ENCODE measurements at places on chromosomes 2 and 18.

DNA sequence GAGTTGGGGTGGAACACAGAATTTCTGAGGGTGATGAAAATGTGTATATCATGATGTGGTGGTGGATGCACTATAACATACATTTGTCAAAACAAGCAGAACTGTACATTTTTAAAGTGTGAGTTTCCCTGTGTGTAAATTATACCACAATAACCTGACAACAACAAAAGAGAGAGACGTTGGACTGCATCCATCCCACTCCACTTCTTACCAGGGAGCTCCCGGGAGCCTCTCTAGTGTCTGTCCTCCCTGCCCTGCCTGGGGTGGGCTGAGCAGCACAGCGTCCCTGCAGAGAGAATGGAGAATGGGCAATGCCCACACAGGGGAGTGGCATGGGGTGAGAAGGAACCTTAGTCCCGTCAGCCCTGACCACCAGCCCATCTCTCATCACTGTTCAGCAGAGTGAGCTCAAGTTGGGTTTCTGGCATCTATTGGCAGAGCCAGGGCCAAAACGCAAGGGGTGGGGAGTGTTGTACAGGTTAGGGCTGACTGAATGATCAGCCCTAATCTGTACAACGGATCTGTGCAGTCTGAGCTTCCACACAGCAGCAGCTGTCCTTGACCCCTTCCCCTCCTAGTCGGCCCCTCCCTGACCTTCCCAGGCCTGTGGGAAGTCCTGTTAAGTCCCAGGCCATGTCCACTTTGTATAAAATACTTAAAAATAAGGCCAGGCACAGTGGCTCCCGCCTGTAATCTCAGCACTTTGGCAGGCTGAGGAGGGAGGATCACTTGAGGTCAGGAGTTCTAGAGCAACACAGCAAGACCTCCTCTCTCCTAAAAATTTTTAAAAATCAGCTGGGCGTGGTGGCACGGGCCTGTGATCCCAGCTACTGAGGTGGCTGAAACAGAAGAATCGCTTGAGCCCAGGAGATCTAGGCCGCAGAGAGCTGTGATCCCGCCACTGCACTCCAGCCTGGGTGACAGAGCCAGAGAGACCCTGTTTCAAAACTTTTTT, 3.3 kb upstream of the PROC start:
- DNase-seq: no peak

DNA sequence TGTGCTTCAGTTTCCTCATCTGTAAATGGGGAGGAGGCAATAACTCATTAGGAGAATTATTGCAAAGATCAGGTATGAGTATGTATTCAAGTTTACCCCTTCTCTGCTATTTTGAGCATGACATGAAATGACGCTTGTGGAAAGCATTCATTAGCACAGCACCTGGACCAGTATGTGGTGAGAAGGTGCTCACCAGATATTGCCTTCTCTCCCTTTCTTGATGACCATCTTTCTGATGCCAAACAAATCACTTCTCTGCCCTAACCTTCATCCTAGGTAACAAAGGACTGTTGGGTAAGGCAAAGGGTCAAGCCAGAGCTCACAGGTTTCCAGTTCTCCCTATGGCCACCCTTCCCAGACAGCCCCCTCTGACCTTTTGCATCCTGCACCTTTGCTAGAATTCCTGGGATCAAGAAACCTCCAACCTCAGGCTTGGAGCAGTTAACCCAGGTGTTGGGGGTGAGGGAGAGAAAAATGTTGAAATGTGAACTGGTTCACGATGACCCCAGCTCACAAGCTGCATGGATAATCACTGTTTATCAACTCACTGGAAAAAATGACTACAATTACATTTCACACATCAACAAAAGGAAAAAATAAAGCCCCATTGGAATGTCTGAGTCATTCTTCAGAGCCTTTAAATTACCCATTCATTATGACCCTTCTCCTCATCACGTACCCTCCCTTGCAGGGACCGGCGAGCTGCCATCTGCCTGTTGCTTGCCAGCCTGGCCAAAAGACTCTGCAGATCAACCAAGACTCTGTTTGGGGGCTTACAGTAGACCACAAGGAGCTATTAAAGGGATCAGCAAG, 41.6 kb downstream of the LBH start:
- peak; percentile 60 for DNase-seq

- no peak for DNase-seq
These were observed 30.1 kb downstream of the CCDC74A start for GRCh38 chr2:131557558-131558321.

DNA sequence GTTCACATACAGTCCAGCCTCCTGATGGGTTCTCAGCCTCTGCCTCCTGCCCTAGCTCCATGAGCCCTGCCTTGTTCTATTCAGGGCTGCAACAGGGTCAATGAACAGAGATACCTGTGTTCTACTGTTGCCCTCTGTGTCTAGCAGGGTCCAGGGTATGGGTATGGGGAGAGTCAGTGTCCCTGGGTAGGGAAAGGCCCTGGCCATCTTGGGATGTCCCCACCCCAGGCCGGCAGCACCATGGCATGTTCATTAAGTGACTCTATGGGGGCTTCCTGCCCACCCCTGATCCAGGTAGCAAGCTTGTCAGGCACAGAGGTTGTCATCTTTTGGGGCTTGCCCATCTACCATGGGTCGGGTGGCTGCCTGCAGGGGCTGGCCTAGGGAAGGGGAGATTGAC, 13.5 kb downstream of the PDE11A start:
- DNase-seq: no peak

DNA sequence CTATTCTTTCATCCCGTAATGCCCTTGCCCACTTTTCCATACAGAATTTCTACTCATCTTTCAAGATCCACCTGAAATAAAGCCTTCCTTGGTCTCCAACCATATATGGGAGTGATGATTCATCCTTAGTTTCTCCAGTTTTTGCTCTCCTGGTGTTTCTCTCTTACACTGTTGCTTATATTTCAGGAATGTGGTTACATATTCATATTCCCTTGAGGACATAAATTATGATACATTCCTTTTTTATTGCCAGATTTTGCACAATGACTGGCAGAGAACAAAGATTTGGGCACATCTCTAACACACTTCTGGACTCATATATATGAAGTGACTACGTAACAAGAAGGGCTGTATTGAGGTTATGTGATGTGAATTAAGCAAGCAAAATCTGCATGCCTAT, 1573.4 kb upstream of the NXPH2 start:
- DNase-seq: peak; percentile 57

DNA sequence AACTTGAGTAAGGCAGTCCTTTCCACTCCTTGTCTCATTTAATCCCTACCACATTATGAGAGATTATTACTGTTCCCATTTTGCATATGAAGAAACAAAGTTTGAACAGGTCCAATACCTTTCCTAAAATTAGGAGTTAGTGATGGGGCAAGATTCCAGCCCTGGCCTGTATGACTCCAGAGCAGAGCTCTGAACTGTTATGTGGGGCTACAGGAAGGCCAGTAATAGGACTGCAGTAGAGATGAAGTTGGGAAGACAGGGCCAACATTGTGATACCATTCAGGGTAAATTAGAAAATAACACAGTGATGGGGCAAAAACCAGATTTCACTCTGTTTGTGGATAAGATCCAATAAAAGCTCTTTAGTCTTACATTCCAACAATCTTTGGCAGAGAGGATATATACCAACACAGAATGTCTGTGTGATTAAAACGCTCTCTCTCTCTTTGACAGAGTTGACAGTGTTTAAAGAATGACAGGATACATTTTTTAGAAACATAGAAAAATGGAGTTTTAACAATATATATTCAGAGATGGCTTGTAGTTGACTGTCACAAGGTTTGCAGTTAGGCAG, 22.7 kb downstream of the KATNAL2 start:
- no peak for DNase-seq

DNA sequence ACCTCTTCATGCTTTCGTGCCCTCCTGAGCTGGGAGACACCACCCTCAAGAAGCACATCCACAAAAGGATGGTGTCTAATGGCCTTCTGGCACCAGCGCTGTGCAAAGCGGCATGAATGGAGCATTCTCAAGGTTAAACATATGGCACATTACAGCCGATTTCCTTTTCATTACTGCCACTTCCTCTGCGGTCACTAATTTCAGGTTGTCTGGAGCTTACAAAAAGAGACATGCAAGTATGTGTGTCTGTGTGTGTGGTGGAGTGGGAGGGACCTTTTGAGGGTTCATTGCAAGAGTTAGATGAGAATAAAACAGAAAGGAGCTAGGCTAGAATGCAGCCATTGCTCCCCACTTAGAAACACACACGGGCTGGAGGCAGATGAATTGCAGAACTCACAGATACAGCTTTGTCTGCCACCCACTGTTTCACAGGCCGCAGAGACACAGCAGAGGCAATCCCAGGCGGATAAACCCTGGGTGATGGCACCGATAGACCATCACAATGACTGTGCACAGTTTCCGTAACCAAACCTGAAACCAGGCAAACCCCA, 76.0 kb downstream of the TGIF1 start:
- DNase-seq: no peak

GRCh38 chr2:219902891-219903552, 275.6 kb downstream of the SLC4A3 start:
- no peak for DNase-seq

- DNase-seq: no peak
These were observed 28.3 kb downstream of the TWIST2 start for GRCh38 chr2:238876232-238876630.
